Activated CD8-positive, alpha-beta T cell treated with anti-CD3 and anti-CD28 coated beads, Interleukin-2, amount 10 ng/mL, durations not matched to agents 7 days and 5 days (primary cell): ENCODE measurements at places on chromosomes 5 and 9. TPM values are rescaled to one million over a fixed set of nuclear protein-coding genes. Genes with fewer than 3 reads are reported as not detected.

GRCh38 chr5:155050384-155051019, 36.9 kb downstream of the KIF4B start:
- no peak for DNase-seq

DNA sequence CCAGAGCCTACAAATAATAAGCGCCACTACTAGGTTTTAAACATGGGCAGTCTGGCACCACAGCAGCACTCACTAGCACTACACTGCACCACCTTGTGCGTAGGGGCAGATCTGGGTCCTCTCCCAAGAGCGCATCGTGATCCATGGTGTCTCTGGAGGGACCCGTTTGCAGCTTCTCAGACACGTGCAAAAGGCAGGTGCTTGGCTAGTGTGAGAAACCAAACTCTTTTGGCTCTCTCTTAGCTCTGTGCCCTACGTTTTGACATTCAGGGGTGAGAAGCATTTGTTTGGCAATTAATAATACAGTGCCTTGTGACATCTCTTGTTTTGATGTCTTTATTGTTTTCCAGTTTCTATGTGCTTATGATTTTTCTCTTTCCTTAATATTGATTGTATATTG, 75.4 kb upstream of the EGFLAM start:
- no peak for DNase-seq

The RICTOR gene
- total RNA-seq: 38.8 TPM

The UBAC1 gene
- total RNA-seq: 31.9 TPM

DNA sequence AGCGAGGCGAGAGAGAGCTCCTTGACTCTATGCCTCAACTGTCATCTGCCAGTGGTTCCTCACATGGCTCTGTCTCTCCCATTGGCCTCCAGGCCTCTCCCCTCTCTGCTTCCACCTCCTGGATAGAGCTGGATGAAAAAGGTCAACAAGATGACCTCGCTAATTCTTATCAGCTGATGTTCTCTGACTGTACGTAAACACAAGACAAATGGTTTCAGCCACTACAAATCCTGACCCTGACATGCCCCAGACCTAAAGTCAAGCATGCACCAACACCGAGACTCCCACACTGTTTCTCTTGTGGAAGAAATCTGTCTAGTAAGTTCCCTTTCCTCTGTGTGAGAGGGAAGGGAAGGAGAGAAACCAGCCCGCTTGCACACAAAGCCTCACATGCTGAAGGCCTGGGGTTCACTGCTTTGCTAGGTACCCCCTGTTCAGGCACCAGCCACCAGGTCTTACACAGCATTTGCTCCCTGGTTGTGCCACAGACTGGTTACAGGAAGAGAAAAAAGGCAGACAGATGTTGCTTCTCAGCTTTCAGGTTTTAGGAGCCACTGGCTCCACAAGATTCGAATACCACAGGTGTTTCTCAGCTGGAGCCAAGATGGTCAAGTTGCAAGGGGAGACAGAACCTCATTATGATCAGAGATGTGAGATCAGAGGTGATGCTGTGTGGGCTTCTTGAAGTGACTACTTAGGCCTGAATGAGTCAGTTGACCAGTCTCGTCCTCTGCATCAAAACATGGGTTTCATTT, 592.5 kb downstream of the CCDC171 start:
- DNase-seq: no peak

DNA sequence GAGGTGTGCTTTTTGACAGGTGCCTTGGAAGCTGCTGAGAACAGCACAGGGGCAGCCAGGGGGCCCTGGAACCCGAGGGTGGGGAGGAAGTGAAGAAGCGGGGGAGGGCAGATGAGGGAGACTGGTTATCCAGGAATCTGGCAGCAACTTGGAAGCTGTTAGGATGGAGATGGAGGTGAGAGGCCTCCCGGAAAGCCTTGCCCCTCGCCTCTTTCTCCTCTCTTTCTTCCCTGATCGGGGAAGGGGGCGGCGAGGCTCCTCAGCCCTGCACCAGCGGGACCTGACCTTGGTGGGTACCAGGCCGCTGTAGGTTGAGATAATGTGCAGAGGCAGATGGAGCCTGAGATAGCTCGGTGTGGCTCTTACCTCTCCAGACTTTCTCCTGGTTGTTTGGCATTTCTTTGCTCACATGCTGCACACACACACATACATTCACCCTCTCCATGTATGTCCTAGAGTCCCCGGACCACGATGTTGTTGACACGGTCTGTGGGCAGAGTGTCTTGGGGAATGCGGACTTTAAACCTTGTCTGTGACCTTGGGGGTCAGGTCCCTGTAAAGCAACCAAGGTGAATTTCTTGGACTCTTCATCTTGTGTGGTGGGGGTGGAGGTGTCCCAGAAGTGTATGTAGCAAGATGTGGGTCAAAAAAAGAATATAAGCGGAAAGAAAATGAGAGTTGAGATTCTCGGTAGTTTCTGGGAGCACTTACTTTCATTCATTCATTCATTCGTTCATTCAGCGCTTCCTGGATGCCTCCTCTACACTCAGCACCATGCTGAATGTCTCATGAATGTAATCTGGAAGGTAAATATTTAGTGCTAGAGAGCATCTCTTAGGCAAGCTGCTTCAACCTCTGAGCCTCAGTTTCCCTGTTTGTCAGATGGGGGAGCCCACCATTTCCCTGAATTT, 1.6 kb downstream of the WWC1 start:
- DNase-seq: no peak

GRCh38 chr5:133612249-133612860, at the start of gene FSTL4:
FSTL4 (minus strand) TSS chr5:133612541.
- peak; percentile 27 for DNase-seq

The LVRN gene
- total RNA-seq: not detected

DNA sequence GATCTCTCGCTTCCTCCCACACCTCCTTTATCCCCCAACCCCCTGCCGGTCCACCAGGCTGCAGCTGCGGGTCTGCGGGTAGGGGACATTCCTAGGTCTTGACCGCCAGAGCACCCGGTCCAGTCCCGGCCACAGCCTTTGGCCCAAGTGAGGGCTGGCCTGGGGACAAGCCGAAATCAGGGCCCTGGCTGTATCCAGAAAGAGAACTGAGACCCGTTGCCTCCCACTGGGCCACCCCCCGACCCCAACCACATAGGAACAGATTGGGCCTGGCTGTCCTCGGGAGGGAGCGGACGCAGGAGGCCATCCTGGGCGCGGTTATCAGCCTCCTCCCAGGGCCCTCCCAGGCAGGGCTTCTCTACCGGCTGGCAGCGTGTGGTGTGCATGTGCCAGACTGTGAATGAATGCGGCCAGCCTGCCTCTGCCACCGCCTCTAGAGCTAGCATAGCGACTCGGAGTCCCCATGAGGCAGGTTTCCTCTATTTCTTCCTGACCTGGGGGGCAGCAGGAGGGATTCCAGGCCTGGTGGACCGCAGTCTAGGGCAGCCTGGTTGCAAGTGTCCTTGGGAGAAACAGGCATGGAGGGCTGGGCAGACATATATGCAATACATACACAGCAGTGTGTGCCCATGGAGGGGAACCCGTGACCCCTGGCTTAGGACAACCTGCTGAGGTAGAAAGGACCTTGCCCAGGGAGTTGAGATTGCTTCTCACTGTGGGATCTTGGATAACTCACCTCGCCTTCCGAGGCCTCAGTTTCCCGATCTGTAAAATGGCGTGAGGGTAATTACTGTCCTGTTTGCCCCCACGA, 1.2 kb downstream of the N4BP3 start:
- peak; percentile 57 for DNase-seq

GRCh38 chr5:157286761-157287211, 20.9 kb downstream of the CYFIP2 start:
- no peak for DNase-seq

- no peak for DNase-seq
These were observed 369.0 kb upstream of the IRX4 start for GRCh38 chr5:2251751-2252150.

DNA sequence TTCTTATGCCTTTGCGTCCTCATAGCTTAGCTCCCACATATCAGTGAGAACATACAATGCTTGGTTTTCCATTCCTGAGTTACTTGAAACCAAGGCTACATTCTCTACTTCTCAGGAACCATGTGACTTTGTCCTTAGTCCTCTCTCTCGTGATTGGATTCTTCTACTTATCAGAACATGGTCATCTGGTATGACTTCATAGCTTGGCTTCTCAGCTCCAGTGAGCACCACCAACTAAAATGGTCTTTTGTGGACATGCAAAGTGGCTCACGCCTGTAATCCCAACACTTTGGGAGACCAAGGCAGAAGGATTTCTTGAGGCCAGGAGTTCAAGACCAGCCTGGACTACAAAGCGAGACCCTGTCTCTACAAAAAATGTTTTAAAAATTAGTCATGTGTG, 81.2 kb upstream of the NIPBL start:
- no peak for DNase-seq

- no peak for DNase-seq
These were observed 8.6 kb downstream of the KLHL9 start for GRCh38 chr9:21326526-21327139.

The TRIM36 gene
- 0.13 TPM for total RNA-seq

DNA sequence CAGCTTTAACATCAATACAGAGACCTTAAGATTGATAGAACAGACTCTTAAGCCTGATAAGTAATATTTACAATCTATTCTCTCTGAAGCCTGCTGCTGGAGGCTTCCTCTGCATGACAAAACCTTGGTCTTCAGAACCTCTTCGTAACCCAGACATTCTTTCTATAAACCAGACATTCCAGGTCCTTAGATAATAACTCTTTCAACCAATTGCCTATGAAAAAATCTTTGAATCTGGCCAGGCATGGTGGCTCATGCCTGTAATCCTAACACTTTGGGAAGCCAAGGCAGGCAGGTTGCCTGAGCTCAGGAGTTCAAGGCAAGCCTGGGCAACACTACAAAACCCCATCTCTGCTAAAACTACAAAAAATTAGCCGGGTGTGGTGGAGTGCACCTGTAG, 327.8 kb downstream of the ENC1 start:
- no peak for DNase-seq

- peak; percentile 60 for DNase-seq
These were observed 24.7 kb upstream of the CETN3 start for GRCh38 chr5:90434116-90434714.

GRCh38 chr5:133844836-133845235, 123.6 kb downstream of the C5orf15 start:
- DNase-seq: no peak

- DNase-seq: no peak
These were observed 17.6 kb upstream of the TARS1 start for GRCh38 chr5:33423018-33423630.

GRCh38 chr9:19451240-19452087, 42.7 kb downstream of the ACER2 start:
- no peak for DNase-seq
